ENCODE measurements at places on chromosomes 2 and 18. TPM values are rescaled to one million over a fixed set of nuclear protein-coding genes. Genes with fewer than 3 reads are reported as not detected.

FSIP2 gene
- total RNA-seq = 0.04 TPM

LOXHD1 gene
- not detected for total RNA-seq

RIT2 gene
- total RNA-seq = not detected

SERPINB2 gene
- total RNA-seq = 0.11 TPM

ASB18 gene
- total RNA-seq = not detected

CCDC74B gene
- total RNA-seq = 0.11 TPM

FRZB gene
- total RNA-seq = 0.04 TPM

MAPRE3 gene
- total RNA-seq = 0.31 TPM

DNA sequence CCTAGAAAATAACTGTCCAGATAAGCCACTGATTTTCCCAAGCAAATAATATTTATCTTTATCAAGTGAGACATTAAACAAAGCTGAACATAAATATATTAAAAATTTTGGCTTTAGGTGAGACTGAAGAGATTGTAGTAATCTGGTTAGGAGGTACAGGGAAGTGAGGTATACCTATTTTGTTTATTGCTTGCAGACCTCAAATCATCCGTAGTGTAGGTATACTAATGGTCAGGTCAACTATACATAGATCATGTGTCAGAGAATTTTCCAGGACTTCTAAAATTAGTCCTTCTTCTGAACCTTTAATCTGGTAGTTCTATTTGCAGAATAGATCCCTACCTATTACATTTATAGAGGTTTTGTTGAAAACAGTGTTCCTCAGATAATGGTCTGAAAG, 41.5 kb downstream of the SP140 start:
- DNase-seq = no peak

GRCh38 chr2:202909394-202910192, 1.9 kb downstream of the WDR12 start:
- no peak for DNase-seq

- no peak for DNase-seq
Measured at GRCh38 chr2:237136824-237137223, 51.1 kb downstream of the COPS8 start.

DNA sequence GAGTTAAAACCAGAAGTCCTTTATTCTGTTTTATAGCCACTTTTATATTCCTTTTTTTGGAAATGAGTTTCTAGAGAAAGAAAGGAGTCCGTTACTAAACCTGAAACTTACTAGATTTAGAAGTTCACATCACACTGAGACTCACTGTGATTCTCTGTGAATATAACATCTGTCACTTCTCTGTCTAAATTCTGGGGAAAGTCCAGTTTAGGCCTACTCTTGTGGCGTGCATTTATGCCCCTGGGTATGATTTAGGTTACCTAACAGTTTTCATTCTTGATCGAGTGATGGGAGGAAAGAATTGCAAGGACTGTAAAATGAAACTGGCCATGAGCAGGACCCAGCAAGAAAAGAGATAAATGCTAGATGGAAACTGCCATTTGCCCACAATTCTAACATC, 449.6 kb downstream of the SPAG16 start:
- DNase-seq = no peak

DNA sequence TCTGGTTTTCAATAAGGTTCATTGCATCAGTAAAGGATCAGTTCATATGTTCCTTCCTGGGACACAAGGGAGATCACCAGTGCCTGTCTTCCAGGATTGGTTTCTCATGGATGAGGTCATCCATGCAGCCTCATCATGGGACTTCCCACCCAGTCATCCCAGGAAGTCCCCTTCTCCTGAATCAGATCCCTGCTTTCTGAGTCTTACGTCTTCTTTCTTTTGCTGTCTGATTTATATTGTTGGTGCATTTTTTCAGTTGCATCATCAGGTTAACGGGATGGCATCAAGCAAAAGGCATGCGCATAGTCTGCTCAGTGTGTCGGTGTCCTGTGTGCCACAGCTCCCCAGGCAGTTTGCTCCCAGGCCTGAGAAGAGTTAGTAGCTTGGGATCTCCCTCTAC, 105.9 kb downstream of the SOX11 start:
- DNase-seq = no peak

DNA sequence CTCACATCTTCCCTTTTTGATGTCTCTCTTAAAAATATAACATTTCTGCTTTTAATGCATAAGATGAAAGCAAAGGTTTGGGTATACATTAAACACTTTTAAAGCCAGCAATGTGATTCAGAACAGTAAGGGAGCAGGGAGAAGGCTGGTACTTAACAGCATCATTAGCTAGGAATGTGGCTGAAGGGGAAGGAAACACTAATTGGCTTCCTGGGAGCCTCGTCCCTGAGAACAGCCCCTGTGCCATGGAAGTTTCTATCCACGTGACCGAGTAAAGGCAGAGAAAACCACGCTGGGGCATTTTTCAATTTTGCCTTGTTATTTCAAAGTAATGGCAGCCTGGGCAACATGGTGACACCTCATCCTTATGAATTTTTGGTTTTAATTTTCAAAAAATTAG, 109.2 kb upstream of the GPC1 start:
- DNase-seq = no peak

GRCh38 chr18:14949800-14950664, 202.1 kb downstream of the ANKRD30B start:
- DNase-seq = no peak

GRCh38 chr2:234006501-234006900, 44.0 kb upstream of the SPP2 start:
- no peak for DNase-seq

DNA sequence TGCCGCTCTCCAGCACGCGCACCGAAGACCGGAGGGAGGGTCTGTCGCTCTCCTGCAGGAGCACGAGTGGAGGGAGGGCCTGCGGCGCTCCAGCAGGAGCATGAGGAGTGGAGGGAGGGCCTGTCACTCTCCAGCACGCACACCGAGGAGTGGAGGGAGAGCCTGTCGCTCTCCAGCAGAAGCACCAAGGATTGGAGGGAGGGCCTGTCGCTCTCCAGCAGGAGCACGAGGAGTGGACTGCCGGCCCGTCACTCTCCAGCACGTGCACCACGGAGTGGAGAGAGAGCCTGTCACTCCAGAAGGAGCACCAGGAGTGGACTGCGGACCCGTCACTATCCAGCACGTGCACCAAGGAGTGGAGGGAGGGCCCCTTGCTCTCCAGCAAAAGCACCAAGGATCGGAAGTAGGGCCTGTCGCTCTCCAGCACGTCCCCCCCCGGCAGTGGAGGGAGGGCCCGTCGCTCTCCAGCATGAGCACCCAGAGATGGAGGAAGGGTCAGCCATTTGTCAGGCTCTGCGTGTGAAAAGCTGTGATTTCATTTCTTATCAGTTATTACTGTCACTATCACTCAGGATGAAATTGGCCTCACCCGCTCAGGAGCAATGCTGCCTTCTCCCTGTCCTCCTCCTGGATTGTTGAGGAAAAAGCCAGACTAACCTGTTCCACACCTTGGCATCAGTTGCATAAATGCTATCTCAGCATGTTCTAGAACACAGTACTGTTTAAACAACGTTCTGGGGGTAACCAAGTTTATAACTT, 35.9 kb downstream of the ADI1 start:
- no peak for DNase-seq

GRCh38 chr2:8090748-8091700, 590.8 kb upstream of the ID2 start:
- DNase-seq = peak; percentile 99

DNA sequence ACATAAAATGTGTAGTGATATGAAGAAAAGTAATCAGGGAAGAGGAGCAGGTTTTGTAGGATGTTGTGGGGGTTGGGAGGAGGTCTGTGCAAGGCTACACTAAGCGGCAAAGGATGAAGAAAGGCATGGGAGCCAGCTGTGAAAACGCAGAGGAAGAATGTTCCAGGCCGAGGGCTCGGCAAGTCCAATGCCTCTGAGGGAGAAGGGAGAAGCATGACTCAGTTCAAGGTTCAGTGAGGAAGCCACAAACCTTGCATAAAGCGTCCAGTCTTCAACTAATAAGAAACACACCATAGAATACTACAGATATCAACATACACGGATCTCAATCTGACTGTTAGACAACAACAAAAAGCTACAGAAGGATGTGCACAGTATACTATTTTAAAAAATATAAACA, 16.2 kb downstream of the EPB41L3 start:
- DNase-seq = no peak
